ENCODE measurements at places on chromosomes 4 and X.

GRCh38 chrX:68396953-68397352, 36.3 kb downstream of the OPHN1 start:
- no peak for DNase-seq

DNA sequence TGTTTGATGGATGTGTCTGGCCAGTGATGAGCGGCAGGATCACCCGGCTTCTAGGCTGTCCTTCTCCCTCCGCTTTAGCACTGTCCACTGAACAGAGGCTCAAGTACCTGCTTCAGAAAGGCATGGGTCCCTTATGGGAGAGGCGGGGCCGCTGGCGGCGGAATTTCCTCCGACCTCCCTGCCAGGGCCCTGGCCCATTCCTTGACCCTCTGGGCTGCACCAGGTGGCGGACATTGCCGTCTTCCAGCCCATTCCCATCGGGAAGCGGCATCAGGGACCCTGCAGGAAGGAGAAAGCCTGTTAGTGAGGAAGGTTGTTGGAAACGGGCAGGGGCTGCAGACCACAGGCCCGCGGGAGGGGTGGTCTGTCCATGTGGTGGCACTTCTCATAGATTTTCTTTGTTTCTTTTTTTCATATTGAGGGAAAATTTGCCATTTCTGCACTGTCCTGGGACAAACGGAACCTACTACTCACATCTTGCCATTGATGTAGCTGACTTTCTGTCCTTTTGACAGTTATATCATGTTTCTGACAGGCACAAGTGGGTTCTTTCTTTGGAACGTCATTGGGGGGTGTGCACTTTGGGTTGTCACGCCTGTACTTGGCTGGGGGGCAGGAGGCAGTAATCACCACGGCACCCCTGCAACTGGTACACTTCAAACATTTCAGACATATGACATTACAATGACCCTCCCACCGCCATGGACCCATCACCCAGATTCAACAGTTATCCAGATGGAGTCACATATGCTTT, 6.1 kb downstream of the APLN start:
- no peak for DNase-seq

DNA sequence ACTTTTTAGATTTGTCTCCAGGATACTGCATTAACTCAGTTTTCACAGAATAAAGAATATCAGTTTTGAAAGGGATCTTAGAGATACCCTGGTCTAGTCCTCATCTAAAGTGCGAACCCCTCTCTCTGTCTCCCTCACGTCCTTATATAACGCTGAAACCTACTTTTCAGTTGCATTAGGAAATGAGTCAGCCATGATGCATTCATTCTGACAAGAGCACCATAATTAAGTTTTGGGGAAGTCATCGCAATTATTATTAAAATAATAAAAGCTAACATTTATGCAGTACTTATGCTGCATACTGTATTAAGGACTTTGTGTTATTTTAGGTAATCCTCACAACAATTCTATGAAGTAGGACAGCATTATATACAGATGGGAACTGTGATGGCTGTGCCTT, 116.1 kb downstream of the REELD1 start:
- DNase-seq = no peak

- no peak for DNase-seq
Observed at GRCh38 chr4:184684491-184685189, 35.1 kb downstream of the PRIMPOL start.

- DNase-seq = no peak
Observed at GRCh38 chr4:31741326-31741725, 1021.2 kb downstream of the PCDH7 start.

- DNase-seq = no peak
Observed at GRCh38 chr4:86961605-86962295, 26.9 kb downstream of the AFF1 start.

DNA sequence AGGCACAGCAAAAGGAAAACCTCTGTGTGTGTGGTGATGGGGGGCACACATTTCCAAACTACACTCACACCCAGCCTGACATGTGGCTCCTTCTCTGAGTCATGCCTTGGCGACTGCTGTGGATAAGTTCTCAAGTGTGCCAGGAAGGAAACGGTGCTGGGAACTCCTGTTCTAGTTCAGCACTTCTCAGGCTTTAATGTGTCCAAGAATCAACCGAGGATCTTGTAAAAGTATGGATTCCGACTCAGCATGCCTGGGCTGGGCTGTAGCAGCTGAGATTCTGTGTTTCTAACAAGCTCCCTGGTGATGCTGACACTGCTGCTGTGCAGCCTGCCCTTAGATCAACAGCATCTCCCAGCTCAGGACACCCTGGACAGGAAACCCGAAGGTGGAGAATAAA, 20.2 kb downstream of the CLNK start:
- no peak for DNase-seq

- no peak for DNase-seq
Observed at GRCh38 chr4:18248611-18249010, 227.1 kb upstream of the LCORL start.

DNA sequence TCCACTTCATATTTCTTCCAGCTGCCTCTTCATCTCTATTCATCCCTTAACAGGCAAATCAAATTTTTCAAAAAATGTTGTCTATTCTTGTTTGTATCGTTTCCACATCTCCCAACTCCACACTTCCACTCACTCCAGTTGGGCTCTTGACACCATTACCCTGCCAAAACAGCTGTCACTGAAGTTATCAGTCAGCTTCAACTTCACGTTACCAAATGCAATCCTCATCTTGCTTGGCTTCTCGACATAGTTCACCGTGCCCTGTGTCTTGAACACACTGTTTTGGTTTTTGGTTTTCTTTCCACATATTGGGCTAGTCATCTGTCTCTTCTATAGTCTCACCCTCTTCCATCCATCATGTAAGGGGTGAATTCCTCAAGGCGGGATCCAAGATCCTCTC, 65.2 kb downstream of the GALNT7 start:
- no peak for DNase-seq

GRCh38 chr4:47835494-47835893, 2.4 kb downstream of the CORIN start:
- no peak for DNase-seq
